Heart right ventricle (tissue), 16 donors: ENCODE measurements at places on chromosomes 6 and 20. TPM values are rescaled to one million over a fixed set of nuclear protein-coding genes. Genes with fewer than 3 reads are reported as not detected.

DNA sequence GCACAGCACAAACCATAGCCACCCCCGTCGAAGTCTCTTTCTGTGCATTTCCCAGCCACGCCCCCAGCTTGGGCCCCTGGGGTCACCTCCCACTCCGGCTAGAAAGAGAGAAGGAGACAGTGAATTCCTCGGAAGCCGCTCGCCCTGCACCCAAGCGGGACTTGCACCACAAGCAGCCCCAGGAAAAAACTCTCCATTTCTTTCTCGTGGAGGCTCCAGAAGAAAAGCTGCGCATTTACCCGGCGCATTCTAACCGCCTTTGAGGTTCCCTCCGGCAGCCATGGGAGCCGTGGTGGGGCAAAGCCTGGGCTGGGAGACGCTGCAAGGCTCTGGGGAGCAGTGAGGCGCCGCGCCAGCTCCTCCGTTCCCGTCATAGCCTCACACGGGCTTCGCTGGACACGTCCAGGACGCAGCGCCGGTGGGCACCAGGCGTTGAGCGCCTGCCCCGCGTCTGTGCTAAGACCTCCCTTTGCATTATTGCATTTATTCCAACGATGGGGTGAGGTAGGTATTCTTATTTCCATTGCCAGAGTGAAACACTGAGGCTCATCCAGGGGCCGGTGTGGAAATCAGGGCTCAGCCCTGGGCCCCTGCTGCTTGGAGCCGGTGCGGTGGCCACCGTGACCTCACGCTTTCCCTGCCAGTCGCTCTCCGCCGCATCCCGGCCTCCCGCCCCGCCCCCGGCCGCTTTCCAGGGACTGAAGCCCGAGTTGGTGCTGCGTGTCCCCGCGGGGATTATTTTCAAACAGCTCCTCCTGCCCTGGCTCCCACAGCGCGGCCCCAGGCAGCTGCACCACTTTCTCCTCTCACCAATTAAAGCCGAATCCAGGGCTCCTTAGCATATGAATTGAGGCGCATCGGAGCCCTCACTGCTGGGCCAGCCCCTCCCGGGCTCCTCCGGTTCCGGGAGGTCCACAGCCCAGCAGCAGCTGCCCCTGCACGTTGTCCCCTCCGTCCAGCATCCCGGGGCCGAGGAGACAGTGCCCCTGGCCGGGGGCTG lies 148.3 kb upstream of the AFDN start:
- DNase-seq = peak; percentile 56

GRCh38 chr20:2260250-2260649 lies 35.6 kb upstream of the TGM3 start:
- no peak for DNase-seq

DNA sequence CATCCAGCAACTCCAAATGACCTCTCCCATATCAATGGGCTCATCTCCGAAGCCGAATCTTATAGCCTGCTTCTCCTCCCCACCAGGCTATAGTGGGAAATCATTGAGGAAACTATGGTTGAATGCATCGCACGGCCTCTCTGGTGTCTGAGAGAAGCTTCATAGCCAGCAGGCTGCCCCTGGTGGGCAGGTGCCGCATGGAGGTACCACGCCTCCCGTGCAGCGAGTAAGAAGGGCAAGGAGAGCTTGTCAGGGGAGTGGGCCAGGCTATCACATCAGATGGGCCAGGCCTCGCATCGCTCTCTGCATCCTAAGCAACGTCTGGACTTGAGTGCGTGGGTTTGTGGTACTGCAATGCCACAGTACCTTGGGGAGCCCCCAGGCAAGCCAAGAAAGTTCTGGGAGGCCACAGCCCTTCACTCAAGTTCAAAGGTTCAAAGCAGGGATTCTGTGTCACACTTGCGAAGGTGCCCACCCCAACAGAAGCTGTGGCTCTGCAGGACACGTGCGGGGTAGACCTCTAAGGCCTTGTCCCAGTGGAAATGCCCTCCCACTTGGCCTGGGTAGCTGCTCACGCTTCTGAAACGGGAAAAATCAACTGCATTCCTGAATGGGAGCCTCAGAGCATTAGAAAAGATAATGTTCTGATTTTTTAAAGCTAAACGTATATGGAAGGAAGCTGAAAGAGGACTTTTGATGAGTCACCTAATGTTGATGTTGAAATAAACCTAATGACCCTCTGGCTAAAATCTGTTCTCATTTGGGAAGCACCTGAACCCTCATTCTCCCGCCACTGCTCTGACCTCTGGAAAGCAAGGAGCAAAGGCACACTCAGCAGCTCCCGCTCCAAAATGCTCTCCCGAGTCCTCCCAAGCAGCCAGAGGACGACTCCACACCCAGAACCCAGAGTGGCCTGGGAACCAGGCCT lies 8.4 kb upstream of the IRF4 start:
- no peak for DNase-seq

DNA sequence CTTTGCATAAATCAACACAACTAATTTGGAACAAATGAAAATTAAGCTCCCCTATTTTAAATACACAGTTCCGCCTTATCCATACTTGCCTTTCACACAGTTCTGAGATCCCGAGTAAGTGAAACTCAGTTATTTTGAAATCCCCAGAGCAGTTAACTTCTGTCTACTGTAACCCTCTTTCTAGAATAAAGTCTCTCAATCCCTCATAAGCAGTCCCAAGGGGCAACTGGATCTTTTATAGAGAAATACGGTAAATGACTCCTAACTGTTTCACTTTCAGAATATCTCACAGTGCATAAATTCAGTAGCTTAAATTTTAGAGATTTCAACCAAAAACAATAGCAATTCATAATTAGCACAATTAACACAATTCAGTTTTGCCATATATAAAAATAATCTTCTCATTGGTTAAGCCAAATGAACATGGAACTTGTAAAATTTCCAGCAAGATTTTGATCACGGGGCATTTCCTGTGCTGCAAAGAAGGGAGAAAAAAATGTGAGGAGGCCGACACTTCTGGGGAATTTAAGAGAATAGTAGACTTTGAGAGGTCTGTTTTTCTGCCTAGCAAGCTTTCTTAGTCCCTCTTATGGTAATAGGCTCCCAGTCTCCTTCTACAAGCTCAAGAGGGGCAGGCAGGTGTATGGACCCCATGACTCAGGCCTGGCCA lies 78.3 kb downstream of the KIF6 start:
- DNase-seq = no peak

Gene TRAPPC3L
- 0.24 TPM for total RNA-seq

GRCh38 chr6:136127873-136128272 lies 122.2 kb downstream of the MTFR2 start:
- no peak for DNase-seq

- no peak for DNase-seq
These were observed 33.5 kb downstream of the GHRH start for GRCh38 chr20:37228082-37228481.

DNA sequence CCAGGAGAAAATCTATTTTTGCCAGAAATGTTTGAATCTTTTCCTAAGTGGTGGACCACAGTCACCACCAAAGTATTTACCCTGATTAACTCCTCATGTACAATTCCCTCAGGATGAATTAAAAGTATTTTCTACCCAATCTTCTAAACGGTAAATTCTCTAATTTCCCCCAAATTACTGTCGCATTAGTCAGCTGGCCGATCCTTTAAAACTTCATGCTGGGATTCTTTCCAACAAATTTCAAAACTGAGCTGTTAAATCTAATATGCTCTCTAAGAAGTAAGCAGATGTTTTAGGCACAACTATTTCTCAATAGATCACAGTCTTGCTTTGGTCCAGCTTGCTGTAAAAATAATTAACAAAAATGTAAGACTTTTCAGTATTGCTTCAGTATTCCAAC lies 447.2 kb downstream of the FRK start:
- no peak for DNase-seq

Gene CTCFL
- total RNA-seq = not detected

DNA sequence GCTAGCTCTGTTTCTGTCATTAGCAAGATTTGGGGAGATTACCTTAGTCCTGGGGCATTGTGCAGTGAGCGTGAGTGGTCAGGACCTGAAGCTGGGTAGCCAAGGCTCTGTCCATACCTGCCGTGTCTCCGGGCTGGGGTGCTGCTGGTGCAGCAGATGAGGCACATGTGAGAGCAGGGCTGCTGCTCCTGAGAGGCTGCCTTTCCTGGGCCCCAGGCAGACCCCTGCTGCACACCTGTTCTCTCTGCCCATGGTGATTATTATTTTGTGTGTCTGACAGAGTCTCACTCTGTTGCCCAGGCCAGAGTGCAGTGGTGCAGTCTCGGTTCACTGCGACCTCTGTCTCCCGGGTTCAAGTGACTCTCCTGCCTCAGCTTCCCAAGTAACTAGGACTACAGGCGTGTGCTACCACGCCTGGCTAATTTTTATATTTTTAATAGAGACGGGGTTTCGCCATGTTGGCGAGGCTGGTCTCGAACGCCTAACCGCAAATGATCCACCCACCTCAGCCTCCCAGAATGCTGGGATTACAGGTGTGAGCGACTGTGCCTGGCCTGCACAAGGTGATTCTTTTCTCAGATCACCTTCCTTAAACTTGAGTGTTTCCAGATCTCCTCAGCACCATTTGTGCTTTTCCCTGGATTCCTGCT lies 36.8 kb upstream of the IRF4 start:
- DNase-seq = no peak

DNA sequence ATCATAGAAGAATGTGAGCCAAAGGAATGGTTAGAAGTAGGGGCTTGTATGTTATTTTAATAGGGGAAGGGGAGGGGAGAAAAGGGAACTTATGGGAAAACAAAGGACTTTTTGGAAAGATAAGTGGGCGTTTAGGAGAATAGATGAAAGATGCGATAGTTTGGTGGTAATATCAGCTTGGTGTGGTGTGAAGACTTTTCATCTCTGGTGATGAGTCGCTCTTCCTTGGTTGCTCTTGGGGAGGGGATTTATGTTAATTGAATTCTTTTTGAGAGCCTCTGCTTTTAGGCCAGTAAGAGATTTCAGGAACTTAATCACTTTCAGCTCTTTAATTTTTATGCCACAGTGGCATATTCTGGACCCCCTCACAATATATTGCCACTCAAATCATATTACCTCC lies 10.8 kb downstream of the HECA start:
- DNase-seq = no peak

GRCh38 chr6:72865467-72865866 lies 243.6 kb downstream of the KCNQ5 start:
- no peak for DNase-seq

Gene RRBP1
- 30.2 TPM for total RNA-seq

DNA sequence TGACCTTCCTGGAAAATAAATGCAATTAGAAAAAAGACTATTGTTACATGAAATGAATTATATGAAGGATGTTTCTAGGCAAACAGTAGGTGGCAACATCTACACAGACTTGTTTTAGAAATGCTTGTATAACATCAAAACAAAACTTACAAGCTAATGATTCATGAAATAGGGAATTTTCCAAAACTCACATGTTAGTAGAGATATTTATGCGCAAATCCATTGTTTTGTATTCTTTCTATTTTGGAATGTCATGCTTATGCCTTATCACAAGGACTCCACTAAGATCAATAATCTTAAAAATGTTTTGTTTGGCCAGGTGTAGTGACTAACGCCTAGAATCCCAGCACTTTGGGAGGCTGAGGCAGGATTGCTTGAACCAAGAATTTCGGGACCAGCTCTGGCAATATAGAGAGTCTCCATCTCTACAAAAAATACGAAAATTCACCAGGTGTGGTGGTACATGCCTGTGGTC lies 32.3 kb upstream of the LGSN start:
- DNase-seq = no peak

DNA sequence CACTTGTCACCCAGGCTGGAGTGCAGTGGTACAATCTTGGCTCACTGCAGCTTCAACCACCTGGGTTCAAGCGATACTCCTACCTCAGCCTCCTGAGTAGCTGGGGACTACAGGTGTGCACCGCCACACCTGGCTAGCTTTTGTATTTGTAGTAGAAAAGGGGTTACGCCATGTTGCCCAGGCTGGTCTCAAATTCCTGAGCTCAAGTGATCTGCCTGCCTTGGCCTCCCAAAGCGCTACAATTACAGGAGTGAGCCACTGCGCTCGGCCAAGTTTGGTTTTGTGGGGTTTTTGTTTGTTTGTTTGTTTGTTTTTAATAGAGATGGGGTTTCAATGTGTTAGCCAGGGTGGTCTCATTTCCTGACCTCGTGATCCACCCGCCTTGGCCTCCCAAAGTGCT lies 12.3 kb downstream of the LOC128125822 start:
- no peak for DNase-seq

- DNase-seq = no peak
These were observed 4.8 kb downstream of the GSTA3 start for GRCh38 chr6:52904562-52905279.

DNA sequence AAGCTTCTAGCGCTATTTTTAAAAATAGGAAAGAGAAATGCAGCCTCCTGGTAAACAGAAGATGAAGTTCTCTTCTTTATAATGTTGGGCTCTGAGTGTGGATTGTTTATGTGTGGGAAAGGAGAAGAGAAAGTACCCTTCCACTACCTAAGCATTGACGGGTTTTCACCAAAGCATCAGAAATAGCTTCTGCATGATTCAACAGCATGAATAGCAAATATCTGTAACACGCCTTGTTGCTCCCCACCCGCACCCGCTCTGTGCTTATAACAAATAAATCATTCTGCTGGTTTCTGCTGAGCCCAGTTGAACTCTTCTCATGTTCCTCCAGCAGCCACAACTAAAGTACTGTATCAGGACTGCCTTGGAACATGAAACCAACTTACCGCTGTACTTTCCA lies 20.7 kb downstream of the TXLNB start:
- no peak for DNase-seq

GRCh38 chr20:56574531-56575142 lies 41.6 kb downstream of the FAM209B start:
- no peak for DNase-seq

- no peak for DNase-seq
These were observed 7.6 kb upstream of the BMP5 start for GRCh38 chr6:55882718-55883569.

GRCh38 chr6:20454204-20454824 lies 52.6 kb downstream of the E2F3 start:
- DNase-seq = no peak

DNA sequence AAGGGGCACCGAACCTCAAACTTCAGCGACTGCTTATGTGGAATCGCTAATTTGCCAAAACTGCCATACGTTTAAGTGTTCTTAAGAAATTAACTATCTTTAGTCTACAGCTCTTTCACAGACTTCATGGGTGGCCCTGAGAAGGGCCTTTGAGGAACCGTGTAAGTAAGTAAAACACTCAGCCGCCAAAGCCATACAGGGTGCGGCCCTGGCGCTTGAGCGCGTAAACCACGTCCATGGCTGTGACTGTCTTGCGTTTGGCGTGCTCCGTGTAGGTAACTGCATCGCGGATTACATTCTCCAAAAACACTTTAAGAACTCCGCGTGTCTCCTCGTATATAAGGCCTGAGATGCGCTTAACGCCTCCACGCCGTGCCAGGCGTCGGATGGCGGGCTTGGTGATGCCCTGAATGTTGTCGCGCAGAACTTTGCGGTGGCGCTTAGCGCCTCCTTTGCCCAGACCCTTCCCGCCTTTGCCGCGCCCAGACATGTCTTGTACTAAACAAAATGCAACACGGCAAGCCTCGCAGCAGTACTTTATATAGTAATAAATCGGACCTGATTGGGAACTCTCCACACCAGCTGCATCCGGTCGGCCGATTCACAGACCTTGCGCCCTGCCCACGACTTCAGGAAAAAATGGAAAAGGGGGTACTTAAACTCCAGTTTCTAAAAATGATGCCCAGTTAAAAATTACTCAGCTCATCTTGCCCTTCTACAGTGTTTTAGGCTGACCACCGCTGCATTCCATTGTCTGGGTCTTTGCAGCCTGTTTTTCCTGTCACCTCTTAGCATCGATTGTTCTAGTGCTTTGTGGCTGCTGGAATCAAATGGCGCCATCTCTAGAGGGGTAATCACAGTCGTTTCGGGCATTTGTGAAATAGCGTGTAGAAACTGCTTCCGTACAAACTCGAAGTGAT lies 38.9 kb downstream of the OR2B2 start:
- DNase-seq = peak; percentile 53

- DNase-seq = no peak
These were observed 164.2 kb downstream of the NKAIN2 start for GRCh38 chr6:123967905-123968304.
